Esophagus squamous epithelium (tissue), 5 donors: ENCODE measurements at places on chromosomes 6 and 20.

GRCh38 chr20:20759132-20759531, 46.7 kb upstream of the RALGAPA2 start:
- DNase-seq: no peak

DNA sequence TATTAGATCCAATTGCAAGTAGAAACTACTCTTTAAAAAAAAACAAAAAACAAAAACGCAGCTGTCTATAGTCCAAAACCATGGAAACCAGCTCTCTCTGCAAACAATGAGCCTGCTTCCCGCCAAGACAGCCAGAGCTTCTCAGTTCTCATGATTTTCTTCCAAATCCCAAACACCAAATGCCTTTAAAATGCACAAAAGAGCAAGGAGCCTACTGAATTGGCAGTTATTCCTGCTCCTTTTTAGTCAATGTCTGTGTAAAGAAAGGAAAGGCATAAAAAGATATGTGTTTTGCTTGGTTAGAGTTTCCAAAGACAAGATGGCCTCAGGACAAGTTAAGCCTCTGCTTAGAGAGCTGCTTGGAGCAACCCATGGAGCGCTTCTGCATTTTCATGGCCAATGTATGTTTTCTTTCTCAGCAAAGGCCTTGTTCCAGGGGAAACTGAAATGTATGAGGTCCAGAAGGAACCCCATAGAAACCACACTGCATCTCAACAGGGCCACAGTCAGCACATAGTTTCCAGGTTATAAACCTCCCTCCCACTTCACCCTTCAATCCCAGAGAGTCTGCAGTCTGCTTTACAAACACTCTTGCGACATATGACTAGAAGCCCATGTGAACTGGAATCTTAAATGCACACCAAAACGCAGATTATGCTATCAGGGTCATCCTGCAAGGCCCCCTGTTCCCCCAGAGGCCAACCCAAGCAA, 209.3 kb upstream of the TAB2 start:
- no peak for DNase-seq

DNA sequence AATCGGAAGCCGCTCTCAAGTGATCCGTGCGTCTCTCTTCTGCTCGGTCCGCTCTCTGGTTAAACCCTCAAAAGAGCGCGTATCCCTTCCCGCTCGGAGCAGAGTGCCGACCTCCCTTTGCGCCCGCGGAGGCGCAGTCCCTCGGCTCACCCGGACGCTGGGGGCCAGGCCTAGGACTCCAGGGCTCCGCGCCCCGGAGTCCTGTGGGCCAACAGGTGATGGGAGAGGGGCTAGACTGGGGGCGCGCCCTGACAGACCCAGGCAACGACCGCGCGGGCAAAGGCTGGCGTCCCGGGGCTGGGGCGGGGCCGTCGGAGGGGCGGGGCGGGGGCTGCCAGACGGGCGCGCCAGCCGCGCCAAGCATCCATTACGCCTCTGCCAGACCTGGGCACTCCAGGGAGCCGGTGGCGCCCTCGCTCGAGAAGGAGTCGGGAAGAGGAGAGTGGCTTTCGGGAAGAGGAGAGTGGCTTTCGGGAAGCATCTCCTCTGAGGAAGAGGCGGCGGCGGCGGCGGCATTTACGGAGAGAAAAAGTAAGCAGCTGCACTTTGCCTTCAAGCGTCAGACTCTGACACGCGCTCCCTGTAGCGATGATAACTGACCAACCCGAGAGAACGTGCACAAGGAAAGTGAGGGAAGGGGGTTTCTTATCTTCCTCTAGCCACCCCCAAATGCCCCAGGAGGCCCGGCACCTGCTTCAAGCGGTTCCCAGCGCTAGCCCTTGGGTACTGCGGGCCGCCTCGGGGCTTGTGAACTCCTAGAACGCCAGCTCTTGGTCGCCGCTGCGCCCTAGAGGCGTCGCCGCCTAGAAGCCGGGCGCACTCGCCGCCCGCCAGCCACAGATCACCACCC, 2.6 kb downstream of the EPHA7 start:
- no peak for DNase-seq

GRCh38 chr6:148972481-148972880, 225.7 kb downstream of the UST start:
- DNase-seq: no peak

- DNase-seq: no peak
Measured at GRCh38 chr6:76876922-76877553, 586.3 kb downstream of the HTR1B start.

- DNase-seq: no peak
Measured at GRCh38 chr6:112651239-112651638, 304.1 kb downstream of the RFPL4B start.

DNA sequence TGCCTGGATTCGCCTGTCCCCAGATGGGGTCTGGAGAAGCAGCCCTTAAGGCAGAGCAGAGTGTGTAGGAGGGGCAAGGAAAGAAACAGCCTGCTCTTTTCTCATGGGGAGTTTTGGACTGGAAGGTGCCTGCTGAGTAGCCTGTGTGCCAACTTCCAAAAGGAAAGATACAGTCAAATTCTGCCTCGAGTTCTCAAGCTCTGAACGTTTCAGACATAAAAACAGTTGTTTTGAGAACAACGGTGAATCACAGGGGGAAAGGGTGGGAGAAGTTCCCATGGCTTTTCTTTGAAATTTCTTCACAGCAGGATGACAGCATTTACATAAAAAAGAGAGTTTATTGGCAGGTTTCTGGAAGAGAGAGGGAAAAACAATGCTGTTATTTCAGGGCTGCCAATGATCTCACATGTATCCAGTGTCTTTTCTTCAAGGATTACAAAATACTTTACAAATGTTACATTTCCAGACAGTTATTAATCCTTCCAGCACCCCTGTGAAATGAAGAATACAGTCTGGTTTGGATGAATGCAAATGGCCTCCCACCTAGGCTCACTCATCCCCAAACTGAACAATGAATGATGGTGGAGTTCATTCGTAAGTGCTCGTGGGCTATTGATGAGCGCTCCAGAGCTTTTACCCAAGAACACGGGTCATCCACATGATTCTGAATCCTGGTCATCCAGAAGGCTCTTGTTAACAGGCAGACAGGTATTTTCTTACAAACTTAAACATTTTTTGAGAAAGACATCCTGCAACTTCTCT, 33.8 kb upstream of the ECI2 start:
- DNase-seq: no peak

- no peak for DNase-seq
Measured at GRCh38 chr20:20702330-20703245, 9.9 kb downstream of the RALGAPA2 start.

DNA sequence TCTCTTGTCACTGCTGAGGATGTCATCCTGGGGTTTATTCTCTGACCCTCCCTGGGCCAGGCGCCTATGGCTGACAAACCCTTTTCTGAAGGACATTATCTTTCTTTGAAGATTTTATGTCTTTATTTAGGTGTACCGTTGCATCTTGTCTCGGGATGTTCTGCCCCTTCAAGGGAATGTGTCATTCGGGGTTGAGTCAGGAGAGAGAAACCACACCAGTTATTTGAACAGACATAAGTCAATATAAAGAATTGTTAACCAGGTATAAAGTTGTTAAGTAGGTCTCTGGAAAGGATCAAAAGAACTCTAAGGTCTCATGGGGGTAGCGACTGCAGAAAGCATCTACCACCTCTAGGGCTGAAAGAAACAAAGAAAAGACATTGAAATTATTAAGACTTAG, 8.2 kb upstream of the ELMO2 start:
- no peak for DNase-seq

- DNase-seq: no peak
Measured at GRCh38 chr6:41460742-41461336, 85.3 kb upstream of the FOXP4 start.

GRCh38 chr6:139150920-139151319, 16.0 kb downstream of the HECA start:
- DNase-seq: no peak

DNA sequence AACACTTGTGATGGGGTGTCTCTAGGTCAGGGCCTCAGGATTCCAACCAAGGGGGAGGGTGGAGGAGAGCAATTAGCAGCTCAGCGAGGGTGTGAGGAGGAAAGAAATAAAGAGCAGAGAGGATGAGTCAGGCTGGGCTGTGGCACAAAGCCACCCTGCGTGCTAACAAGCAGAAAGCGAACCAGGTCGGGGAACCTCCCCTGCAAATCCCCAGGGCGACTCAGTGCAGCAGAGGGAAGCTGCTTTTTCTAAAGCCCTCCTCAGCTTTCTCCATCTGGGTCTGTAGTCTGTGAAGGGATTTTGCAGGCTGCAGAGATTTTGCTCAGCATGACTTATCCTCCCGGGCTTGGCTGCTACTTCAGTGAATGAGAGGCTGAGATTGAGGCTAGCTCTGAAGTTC, 6.6 kb upstream of the SPO11 start:
- no peak for DNase-seq

DNA sequence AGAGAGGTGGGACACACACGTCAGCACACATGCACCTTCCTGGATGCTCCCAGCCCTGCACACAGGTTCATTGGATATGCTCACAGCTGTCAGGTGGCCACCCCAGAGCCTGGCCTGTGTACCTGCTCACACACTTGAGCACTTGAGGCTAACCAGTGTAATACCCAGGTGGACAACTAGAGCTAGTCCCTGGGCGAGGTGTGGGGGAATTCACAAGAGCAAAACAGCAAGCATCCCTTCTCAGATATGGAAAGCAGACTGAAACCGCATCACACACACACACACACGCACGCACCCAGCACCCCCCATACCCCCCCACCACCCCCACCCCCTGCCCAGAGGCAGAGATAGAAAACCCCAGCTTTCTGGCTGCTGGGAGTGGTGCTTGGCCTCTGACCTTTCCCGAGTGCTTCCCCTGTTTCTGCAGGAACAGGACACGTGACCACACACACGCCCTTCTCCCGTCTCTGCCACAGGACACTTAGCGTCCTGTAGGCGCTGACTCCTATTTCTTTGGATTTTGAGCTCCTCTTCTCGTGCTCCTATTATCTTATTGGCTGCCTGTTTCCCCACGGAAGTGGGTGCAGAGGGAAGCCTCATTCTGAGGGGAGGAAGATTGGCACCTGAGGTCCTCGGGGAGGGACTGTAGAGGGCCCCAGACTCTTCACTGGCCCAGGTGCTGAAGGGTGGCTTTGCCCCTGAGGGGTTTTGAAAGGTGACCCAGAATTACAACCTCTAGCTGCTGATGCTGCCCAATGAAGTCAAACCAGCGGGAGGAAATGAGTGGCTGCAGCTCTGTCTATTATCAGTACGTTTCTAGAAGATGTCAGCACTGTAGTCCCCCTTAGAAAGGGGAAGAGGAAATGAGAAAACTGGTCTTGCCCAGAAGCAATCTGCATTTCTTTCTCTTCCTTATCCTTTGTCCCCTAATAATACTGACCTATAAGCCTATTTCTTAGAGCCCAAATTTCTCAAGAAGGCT, 65.8 kb downstream of the SYTL3 start:
- no peak for DNase-seq

- no peak for DNase-seq
Measured at GRCh38 chr6:6875818-6876470, 231.8 kb upstream of the RREB1 start.
